Activated naive CD8-positive, alpha-beta T cell treated with anti-CD3 and anti-CD28 coated beads for 36 hours (primary cell): ENCODE measurements at places on chromosomes 6 and 20. TPM values are rescaled to one million over a fixed set of nuclear protein-coding genes. Genes with fewer than 3 reads are reported as not detected.

- no peak for DNase-seq
Observed at GRCh38 chr6:112466373-112467151, 119.4 kb downstream of the RFPL4B start.

DNA sequence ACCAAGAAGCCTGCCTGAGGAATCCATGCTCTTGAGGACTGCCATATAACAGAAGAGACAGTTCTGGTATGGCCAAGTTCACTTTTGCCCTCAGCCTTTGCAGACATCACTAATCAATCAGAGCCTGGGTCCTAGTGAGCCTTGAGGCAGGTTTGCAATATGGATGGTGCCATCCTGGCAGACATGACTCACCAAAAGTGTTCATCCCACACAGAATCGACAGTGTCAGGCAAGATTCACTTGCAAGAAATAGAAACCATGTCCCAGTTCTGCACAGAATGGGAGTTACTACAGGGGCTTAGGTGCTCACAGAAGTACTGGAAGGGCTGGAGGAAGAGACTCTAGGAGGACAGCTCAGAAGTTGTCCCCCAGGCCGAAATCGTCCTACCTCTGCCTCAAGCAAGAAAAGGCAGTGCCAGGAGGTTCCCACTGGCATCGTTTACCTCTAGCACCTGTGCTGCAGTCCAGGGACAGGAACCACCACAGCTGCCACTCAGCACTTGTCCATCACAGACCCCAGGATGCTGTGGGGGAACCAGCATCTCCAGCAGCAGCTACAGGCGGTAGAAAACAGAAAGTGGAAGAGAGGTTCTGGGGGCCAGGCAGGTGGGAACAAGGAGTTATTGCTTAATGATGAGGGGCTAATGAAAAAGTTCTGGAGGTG is 42.6 kb upstream of the PHACTR3 start:
- DNase-seq = no peak

DNA sequence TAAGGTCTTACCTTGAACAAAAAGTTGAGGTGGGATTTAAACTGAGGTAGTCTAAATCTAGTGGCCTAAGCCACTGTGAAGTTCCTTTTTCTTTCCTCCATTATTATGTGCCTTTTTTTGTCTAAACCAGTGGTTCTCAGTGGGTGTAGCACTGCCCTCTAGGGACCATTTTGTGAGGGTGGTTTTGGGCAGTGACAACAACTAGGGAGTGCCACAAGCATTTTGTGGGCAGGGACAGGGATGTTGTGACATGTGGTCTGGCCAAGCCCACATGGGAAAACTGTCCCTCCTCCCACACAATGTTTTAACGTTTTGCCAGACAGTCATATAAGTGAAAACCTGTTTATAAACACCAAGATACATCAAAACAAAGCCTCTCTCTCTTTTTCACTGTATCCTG is 899.4 kb upstream of the FLRT3 start:
- DNase-seq = no peak

- no peak for DNase-seq
Observed at GRCh38 chr6:18742406-18742805, 355.3 kb downstream of the RNF144B start.

Gene PHACTR2
- 18.8 TPM for total RNA-seq
